ENCODE measurements at places on chromosomes 13 and 19.
A peak's percentile ranks its signal among the peaks of the same experiment; 100 is the strongest.

- DNase-seq = no peak
These were observed 14.0 kb downstream of the WASF3 start for GRCh38 chr13:26571518-26571917.

- no peak for DNase-seq
These were observed 181.5 kb downstream of the FOXO1 start for GRCh38 chr13:40484974-40485373.

GRCh38 chr19:39971380-39972035, 543 bp downstream of the PSMC4 start:
- no peak for DNase-seq

DNA sequence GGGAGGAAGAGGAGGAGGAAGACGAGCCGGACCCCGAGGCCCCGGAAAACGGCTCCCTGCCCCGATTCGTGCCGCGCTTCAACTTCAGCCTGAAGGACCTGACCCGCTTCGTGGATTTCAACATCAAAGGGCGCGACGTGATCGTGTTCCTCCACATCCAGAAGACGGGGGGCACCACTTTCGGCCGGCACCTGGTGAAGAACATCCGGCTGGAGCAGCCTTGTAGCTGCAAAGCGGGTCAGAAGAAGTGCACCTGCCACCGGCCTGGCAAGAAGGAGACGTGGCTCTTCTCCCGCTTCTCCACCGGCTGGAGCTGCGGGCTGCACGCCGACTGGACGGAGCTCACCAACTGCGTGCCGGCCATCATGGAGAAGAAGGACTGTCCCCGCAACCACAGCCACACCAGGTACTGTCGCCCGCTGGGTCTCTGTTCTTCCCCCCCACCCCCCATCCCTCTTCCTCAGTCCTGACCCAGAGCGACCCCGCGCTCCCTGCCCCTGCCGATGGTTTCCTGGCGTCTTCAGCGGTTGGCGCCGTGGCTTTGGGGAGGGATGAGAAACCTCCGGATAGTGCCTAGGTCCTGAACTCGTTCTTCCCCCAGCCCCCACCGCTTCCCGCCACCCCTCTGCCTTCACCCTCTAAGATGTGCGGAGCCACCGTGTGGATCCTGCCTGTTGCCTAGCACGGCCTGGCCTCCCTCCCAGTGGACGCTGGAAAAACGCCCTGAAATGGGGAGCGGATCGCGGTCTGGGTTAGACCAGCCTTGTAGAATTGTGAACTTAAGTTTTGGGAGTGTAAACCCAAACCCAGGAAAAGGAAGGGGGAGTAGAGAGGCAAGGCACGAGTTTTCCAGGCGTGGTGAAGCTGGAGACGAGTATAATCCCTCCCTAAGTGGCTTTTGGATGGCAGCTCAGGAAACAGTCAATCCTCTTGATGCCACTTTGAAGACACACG, 1.5 kb downstream of the HS6ST3 start:
- DNase-seq = peak; percentile 19

DNA sequence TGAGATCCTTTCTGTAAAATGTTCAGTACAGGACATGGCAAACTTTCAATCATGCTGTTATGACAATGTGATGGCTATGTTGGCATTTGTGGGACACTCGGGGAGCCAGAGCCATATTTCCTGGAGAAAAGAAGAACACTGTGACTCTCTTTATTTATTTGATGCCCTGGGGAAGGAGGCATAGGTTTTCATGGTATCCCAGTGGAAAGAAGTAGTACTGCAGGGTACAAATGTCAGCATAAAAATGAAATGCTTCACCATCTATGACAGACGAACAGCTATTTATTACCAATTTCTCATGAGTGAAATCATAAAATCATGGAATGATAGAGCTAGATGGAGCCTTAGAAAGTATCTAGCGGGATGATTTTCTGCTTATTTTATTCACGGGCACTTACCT, 217.1 kb downstream of the COL4A1 start:
- no peak for DNase-seq

DNA sequence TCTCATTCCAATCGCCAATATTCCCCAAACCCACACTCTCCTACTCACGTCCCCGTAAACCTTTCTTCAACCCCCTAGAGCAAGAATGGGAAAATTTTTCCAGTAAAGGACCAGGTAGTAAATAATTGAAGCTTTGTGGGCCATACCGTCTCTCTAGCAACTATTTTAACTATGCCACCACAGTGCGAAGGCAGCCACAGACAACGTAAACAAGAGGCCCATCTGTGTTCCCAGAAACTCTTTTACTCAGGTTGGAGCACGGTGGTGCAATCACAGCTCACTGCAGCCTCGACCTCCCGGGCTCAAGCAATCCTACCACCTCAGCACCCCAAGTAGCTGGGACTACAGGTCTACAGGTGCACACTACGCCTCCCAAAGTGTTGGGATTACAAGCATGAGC, 3.0 kb downstream of the DPRX start:
- DNase-seq = no peak

DNA sequence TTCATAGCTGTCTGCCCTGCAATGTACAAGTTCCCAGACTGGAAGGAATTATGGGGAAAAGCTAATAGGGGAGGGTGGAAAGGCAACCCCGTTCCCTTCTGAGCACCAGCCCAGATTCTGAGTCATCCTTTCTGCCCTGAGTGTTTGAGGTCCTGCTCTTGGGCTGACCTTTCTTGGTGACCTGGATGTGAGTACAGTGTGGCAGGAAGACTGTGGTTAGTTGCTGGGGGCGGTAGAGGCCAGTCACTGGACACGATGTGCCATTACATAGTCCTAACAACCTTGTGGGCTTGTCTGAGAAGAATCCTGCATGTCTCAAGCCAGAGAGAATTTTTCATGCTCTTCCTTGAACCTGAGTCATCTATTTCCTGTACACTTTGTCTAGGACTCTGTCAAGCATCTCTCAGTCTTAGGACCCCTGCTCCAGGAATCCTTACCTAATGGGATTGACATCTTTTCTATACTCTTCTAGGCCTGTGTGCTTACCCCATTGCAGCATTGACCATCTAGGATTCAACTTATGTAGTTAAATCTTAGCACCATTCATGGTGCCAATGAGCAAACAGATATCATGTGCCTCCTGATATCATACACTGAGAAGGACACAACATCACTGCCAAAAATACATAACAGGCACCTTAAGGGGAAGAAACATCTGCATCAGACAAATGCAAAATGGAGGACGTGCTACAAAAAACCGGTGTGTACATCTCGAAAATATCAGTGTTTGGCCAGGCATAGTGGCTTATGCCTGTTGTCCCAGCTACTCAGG, 8.1 kb upstream of the ANGPTL4 start:
- DNase-seq = no peak

DNA sequence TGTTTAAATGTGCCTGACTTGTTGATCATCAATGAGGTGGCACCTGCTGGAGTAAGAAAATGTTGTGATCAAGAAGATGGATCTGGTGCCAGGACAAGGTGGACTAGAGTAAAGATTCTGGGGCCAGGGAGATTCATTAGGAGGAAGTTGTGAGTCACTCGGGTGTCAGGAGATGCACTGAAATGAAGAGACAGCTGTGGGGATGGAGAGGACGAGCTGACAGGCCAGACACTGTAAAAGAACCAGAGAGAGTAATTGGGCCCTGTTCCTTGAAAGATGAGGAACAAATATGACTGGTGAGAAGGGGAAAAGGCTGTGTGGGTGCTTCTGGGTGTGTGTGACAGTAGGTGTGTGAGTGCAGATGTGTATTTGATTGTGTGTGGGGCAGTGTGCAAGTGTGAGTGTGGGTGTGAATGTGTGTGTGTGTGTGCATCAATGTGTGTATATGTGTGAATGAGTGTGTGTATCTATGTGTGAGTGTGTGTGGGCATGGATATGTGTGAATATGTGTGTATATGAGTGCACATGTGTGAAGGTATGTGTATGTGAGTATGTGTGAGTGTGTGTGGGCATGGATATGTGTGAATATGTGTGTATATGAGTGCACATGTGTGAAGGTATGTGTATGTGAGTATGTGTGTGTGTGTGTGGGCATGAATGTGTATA, 260.5 kb downstream of the RFC3 start:
- DNase-seq = no peak

DNA sequence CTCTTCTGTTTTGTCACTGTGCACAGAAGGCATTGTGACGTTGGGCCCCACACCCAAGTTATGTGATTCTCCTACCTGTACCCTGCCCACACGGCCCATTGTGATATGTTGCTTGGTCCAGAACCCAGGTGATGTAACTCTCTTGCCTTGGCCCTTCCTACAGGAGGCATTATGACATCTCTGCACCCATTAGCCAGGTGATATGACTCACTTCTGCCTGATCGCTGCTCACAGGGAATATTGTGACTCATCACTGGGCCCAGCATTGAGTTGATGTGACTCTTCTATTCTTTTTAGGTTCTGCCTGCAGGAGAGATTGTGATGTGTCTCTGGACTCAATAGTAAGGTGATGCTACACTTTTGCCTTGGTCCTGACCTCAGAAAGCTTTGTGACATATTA, 65.4 kb upstream of the ZNF91 start:
- no peak for DNase-seq

DNA sequence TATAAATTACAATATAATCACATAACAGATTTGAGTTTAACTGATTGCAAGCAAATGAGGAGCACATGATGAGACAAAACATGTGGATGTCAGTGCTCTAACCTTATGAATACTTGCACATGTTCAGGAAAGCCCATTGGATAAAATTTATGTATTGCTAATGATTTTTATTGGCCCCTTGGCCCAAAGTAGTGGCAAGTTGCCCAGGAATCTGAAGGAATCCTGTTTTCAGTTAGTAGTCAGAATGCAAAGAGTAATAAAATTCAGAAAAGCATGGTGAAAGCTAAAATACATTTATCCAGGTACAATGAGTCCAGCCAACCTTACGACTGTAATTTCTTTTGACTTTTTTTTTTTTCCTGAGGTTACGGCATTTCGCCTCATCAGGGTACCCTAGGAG, 1539.4 kb downstream of the EFNB2 start:
- DNase-seq = no peak

DNA sequence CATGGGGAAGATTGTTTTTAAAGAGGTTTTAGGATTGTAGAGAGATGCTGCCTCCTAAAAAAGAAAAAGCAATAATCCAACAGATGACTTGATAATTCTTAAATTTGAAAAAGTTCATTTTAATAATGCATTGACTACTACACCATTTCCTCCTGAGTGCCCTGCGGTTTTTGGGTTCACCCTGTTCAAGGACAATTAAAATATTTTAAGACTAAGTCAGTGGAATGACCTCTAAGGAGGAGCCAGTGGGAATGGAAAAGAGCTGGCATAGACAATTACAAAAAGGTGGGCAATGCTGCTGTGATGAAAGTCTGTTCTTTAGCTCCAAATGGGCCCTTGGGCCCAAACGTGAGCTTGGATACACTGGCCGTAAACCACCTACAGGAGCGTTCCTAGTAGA, 217.8 kb downstream of the LHFPL6 start:
- no peak for DNase-seq

DNA sequence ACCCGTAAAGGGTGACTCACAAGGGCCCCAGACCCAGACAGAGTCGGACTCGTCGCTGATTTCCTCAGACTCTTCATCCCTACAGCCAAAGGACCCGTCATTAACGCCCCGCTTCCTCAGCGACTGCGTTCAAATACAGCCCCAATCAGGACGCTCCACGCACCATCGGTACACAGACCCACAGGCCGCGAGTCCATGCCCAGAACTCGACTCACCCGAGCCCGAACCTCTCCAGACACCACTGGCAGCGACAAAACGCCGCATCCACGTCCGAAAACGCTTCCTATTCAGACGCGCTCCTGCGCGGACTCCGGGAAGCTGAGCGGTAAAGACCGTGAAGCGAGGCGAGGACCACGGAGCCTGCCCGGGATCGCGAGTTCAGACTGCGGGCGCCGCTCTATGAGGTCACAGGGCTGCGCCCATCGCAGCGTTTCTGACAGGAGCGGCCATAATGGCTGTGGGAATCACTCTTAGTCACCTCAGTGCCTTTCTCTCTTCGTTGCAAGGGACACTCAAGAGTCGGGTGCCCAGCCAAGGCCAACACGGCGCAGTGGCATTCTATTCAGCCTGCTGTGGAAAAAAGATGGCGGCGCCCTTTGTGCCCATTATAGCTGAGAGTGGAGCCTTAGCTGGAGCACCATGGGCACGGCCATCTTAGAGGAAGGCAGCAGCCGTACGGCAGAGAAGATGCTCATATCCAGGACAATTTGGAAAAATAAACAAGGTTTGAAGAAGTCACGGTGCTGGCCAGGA, at the start of gene ZNF614:
Gene ZNF614 (minus strand): TSS at position 353 of the 753 bp plus-strand sequence. CDS start 2,634 bp downstream, outside the sequence.
- DNase-seq = peak; percentile 75

GRCh38 chr13:43942286-43942685, 62.6 kb downstream of the LACC1 start:
- DNase-seq = no peak

GRCh38 chr19:46919324-46919723, 58.5 kb downstream of the ARHGAP35 start:
- DNase-seq = no peak

DNA sequence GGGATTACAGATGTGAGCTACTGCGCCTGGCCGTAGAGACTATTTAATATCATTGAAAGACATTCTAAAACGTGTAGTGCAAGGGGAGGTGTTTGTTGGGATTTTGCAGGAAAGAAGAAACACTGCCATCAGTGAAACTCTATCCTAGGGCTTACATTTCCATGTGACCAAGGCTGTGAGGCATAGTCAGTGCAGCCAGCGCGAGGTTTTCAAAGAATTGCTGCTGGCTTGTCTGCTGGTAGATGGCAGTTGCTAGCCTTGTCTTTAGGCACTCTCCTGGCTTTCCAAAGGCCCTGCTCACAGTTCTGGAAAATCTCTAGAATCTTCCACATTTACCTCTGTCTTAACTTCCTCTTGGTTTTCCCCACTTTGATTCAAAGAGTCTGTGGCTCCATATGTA, 77.5 kb downstream of the GPC6 start:
- no peak for DNase-seq

DNA sequence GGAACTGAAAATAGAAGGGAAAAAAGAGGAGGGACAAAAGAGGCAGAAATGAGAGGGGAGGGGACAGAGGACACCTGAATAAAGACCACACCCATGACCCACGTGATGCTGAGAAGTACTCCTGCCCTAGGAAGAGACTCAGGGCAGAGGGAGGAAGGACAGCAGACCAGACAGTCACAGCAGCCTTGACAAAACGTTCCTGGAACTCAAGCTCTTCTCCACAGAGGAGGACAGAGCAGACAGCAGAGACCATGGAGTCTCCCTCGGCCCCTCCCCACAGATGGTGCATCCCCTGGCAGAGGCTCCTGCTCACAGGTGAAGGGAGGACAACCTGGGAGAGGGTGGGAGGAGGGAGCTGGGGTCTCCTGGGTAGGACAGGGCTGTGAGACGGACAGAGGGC, at the start of gene CEACAM5:
Gene CEACAM5 (plus strand): TSS at position 146 of the 400 bp plus-strand sequence. CDS start 106 bp downstream, at position 252.
- DNase-seq = no peak

- DNase-seq = no peak
These were observed 79.3 kb upstream of the GPC6 start for GRCh38 chr13:93147298-93147645.

Measured in neural crest cell (in vitro differentiated cells).